Renal pelvis (tissue), 12 donors: ENCODE measurements at places on chromosomes 11 and 22. TPM values are rescaled to one million over a fixed set of nuclear protein-coding genes. Genes with fewer than 3 reads are reported as not detected.

GRCh38 chr11:117395476-117395875 is 67.8 kb downstream of the CEP164 start:
- DNase-seq: no peak

The OR52E1 gene
- polyA plus RNA-seq: not detected

DNA sequence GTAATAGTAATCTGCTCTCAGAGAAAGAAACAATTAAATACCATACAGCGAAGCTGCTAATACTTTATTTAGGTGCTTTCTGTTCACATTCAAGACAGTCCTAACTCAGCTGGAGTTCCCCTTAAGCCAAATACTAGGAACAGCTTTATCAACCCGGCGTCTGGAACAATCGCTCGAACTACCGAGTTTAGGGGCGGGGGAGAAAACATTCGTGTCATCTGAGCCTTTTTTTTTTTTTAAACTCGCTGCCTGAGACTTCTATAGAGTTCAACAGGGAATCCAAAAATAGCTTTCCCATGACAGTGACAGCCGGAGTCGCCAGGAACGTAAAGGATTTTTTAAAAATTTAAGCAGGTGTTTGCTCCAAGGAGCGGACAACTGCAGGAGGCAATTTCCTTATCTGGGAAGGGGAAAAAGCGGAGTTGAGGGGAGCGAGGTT is 852 bp downstream of the TRAF6 start:
- DNase-seq: peak; percentile 47

- DNase-seq: no peak
These were observed 6.6 kb upstream of the CDC42BPG start for GRCh38 chr11:64850979-64851567.
